ENCODE measurements at places on chromosomes 4 and X. TPM values are rescaled to one million over a fixed set of nuclear protein-coding genes. Genes with fewer than 3 reads are reported as not detected.

PDLIM5 gene
- total RNA-seq: 91.0 TPM

COX7B2 gene
- total RNA-seq: not detected

CTSO gene
- total RNA-seq: 4.9 TPM

ZNF595 gene
- 26.7 TPM for total RNA-seq

MAGEC2 gene
- total RNA-seq: not detected

PAGE2B gene
- not detected for total RNA-seq

ZIC3 gene
- total RNA-seq: 129 TPM

SLITRK4 gene
- 12.6 TPM for total RNA-seq

METTL14 gene
- total RNA-seq: 59.3 TPM

ODAPH gene
- total RNA-seq: not detected

ZDHHC9 gene
- total RNA-seq: 46.7 TPM

- no peak overlapping the region for H3K27ac ChIP-seq
- no peaks in the 10 kb centered on the region for H3K27me3 ChIP-seq
- peaks cover 11% of the 10 kb centered on the region for H3K36me3 ChIP-seq
- no peak overlapping the region for H3K4me3 ChIP-seq
- DNase-seq: no peak
Measured at GRCh38 chr4:119559044-119559647, 69.5 kb downstream of the PDE5A start.

DNA sequence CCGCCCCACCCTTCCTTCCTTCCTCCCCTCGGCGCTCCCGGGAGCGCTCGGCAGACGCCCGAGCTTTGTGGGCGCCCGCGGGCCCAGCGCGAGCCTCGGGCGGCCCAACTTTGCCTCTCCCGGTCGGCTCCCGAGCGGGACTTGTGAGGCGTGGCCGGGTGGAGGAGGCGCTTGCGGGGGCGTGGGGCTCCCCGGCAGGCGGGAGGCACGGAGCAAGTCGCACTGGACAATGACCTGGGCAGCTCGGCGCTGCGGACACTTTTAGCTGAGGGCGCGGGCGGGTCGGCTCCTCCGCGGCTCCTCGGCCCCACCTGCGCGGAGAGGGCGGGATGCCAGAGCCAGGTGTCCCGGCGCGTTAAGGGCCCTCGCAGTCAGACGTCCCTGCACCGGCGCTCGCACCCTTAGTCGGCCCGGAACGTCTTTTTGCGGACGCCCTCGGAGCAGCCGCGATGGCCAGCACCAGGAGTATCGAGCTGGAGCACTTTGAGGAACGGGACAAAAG lies 385 bp downstream of the DCLK2 start:
- DNase-seq: peak; percentile 81
- peaks cover 76% of the 10 kb centered on the region for H3K27me3 ChIP-seq
- H3K36me3 ChIP-seq: no peaks in the 10 kb centered on the region
- H3K4me1 ChIP-seq: no peaks in the 10 kb centered on the region
- H3K4me3 ChIP-seq: peak overlapping the region; percentile 72
- H3K27ac ChIP-seq: peak overlapping the region; percentile 10

DNA sequence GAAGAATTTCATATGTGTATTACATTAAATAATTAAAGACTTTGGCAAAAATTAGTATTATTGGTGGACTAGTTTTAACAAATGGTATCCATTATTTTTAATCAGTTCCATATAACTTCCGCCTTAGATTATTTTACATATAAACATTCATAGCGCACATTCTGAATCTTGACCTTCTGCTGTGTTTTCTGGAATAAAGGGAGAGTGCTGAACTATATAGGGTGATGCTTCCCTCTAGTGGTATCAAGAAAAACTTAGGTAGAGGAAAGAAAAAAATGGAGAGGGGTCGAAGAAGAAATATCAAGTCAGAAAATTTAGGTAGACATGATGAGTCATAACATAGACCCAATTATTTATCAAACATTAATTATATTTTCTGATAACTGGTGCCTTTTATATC lies 155.6 kb upstream of the PACRGL start:
- no peaks in the 10 kb centered on the region for H3K36me3 ChIP-seq
- DNase-seq: no peak
- H3K4me3 ChIP-seq: no peak overlapping the region
- H3K4me1 ChIP-seq: no peaks in the 10 kb centered on the region
- no peaks in the 10 kb centered on the region for H3K27me3 ChIP-seq
- H3K27ac ChIP-seq: no peak overlapping the region

GRCh38 chr4:3322059-3322550 lies 29.3 kb downstream of the RGS12 start:
- peak; percentile 45 for DNase-seq
- H3K36me3 ChIP-seq: peaks cover 10% of the 10 kb centered on the region
- H3K27ac ChIP-seq: peak overlapping the region; percentile 99

DNA sequence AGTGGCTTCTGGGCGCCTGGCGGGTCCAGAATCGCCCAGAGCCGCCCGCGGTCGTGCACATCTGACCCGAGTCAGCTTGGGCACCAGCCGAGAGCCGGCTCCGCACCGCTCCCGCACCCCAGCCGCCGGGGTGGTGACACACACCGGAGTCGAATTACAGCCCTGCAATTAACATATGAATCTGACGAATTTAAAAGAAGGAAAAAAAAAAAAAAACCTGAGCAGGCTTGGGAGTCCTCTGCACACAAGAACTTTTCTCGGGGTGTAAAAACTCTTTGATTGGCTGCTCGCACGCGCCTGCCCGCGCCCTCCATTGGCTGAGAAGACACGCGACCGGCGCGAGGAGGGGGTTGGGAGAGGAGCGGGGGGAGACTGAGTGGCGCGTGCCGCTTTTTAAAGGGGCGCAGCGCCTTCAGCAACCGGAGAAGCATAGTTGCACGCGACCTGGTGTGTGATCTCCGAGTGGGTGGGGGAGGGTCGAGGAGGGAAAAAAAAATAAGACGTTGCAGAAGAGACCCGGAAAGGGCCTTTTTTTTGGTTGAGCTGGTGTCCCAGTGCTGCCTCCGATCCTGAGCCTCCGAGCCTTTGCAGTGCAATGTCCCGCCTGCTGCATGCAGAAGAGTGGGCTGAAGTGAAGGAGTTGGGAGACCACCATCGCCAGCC lies at the start of gene ATOH1:
ATOH1 (plus strand) TSS at position 422 of the 663 bp plus-strand sequence; CDS start at position 596, 174 bp downstream.
- H3K27ac ChIP-seq: no peak within 1 kb of the TSS
- H3K36me3 ChIP-seq: no peaks in the 10 kb centered on the region
- H3K27me3 ChIP-seq: peaks cover 99% of the 10 kb centered on the region

DNA sequence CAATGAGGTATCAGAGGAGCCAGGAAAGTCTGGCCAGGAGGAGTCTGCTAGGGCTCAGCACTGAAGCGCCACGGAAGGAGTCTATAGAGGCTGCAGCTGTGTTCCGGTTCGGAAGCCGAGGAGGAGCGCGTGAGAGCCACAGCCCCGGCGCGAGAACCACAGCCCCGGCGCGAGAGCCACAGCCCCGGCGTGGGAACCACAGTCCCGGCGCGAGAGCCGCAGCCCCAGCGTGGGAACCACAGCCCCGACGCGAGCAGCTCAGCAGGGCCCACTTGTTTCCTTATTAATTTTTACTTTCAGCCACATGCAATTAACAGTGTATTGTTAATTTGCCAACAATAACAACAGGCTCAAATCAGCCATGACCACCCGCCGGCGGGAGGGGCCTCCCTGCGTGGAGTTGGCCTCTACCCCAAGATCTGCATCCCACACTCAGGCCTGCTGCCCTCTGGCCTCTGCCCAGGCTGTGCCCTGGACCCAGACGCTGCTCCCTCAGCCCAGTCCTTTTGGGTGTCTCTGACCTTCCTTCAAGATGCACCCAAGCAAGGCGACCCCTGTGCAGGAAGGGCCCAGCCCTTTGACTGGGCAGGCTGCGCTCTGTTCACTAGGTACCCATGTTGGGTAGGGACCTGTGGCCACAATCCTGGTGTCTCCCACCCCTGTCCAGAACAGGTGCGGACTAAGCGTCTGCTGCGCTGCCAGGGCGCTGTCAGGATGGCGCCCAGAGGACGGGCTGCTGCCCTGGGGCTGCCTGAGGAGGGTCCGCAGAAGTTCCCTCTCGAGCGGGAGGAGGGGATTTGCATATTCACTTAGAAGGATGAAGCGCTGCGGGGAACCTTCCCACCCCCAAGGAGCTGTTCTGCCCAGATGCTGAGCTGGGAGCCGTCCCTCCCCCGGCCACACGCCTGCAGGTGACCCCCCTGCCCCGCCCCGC lies 113.8 kb downstream of the ADRA2C start:
- no peak overlapping the region for H3K27ac ChIP-seq
- no peak for DNase-seq
- H3K36me3 ChIP-seq: no peaks in the 10 kb centered on the region
- peaks cover 10% of the 10 kb centered on the region for H3K27me3 ChIP-seq
- H3K4me3 ChIP-seq: no peak overlapping the region

DNA sequence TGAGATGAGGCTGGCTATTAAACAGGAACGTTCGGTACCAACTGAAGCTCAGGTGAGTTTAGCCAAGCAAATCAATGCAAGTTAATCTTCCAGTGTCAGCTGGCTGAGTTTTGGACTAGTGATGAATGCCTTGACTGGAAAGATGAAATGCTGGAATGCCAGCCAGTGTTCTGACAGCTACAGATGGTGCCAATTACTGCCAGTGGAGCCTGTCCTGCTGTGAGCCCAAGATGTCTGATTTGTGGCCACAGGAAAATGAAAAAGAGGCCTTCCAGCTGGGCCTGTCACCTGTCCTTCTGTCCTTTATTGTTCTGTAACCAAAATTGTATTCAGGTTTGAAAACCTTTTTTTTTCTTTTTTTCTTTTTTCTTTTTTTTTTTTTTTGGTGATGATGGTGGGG lies 223.1 kb downstream of the AFF2 start:
- no peak overlapping the region for H3K27ac ChIP-seq
- no peak for DNase-seq
- H3K4me3 ChIP-seq: no peak overlapping the region
- no peaks in the 10 kb centered on the region for H3K4me1 ChIP-seq
- H3K36me3 ChIP-seq: no peaks in the 10 kb centered on the region
- no peaks in the 10 kb centered on the region for H3K27me3 ChIP-seq

GRCh38 chr4:143241892-143242291 lies 57.2 kb downstream of the USP38 start:
- H3K27ac ChIP-seq: no peak overlapping the region
- H3K4me1 ChIP-seq: no peaks in the 10 kb centered on the region
- no peaks in the 10 kb centered on the region for H3K27me3 ChIP-seq
- no peaks in the 10 kb centered on the region for H3K36me3 ChIP-seq
- no peak overlapping the region for H3K4me3 ChIP-seq

- H3K4me3 ChIP-seq: no peak overlapping the region
- H3K4me1 ChIP-seq: no peaks in the 10 kb centered on the region
- no peak overlapping the region for H3K27ac ChIP-seq
- DNase-seq: no peak
- H3K36me3 ChIP-seq: peaks cover 67% of the 10 kb centered on the region
Measured at GRCh38 chr4:70818921-70819320, 20.8 kb downstream of the GRSF1 start.

DNA sequence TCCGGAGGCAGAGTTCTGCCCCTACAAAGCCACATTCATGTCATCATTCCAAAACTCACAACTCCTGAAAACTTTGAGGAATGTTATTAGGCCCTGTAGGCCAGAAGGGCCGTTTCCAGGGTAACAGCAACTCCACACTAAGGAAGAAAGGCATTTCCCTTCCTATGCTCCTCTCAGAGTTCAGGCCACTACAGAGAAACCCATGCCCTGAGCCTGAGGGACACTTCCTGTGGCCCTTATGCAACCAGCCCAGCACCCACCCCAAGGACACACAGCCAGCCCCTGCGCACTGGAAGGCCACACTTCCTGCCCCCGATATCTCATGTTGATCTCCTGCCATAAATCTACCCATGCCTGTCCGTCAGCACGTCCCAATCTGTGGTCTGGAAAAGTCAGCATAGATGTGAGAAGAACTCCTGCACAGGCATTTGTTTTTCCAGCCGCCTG lies 289.3 kb downstream of the BCOR start:
- no peak overlapping the region for H3K4me3 ChIP-seq
- H3K27me3 ChIP-seq: no peaks in the 10 kb centered on the region
- H3K4me1 ChIP-seq: no peaks in the 10 kb centered on the region
- H3K27ac ChIP-seq: peak overlapping the region; percentile 49
- H3K36me3 ChIP-seq: no peaks in the 10 kb centered on the region

- DNase-seq: no peak
- H3K27me3 ChIP-seq: no peaks in the 10 kb centered on the region
- no peak overlapping the region for H3K27ac ChIP-seq
- H3K4me1 ChIP-seq: peaks cover 6% of the 10 kb centered on the region
- no peak overlapping the region for H3K4me3 ChIP-seq
- H3K36me3 ChIP-seq: peaks cover 38% of the 10 kb centered on the region
Measured at GRCh38 chr4:4460759-4461158, 73.9 kb downstream of the NSG1 start.

DNA sequence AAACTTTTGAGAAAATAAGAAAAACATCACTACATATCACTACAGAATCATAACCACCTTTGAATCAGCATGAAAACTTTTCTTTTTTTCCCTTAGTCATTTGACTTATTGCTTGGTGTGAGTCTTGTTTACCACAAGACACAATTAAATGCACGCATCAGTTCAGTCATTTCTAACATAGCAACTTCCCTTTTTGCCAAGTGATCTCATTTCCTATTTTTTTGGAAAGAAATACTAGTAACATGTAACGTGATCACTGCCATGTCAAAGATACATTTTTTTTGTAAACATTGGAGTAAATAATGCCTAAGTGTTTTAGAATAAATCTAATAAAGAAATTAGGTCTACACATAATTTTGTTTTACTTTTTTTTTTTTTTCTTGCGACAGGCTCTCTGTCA lies 5.1 kb upstream of the CXCL8 start:
- H3K4me3 ChIP-seq: no peak overlapping the region
- no peaks in the 10 kb centered on the region for H3K27me3 ChIP-seq
- no peaks in the 10 kb centered on the region for H3K4me1 ChIP-seq
- no peaks in the 10 kb centered on the region for H3K36me3 ChIP-seq

DNA sequence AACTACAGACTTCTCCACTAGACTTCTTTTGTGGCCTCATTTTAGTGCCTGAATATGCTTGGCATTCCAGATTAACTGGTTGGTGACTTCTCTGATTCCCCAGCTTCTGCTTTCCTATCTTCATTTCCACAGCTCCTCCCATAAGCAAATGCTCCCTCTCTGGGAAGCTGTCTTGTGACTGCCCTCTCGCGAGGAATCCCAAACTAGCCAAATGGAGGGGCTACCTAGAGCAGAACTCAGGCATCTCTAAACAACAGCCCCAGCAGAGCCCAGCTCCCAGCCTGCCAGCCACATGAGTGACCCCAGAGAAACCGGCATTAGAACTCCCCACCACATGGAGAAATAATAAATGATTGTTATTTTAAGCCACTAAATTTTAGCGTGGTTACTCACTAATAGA lies 7.6 kb upstream of the VEGFD start:
- H3K36me3 ChIP-seq: no peaks in the 10 kb centered on the region
- peak; percentile 73 for DNase-seq
- no peak overlapping the region for H3K27ac ChIP-seq
- H3K27me3 ChIP-seq: no peaks in the 10 kb centered on the region
- no peaks in the 10 kb centered on the region for H3K4me1 ChIP-seq

- DNase-seq: no peak
- H3K4me3 ChIP-seq: no peak overlapping the region
- no peaks in the 10 kb centered on the region for H3K27me3 ChIP-seq
Measured at GRCh38 chrX:74080165-74080564, 223.8 kb upstream of the ZCCHC13 start.

GRCh38 chrX:130082244-130083106 lies 27.8 kb downstream of the ELF4 start:
- no peaks in the 10 kb centered on the region for H3K27me3 ChIP-seq
- no peak overlapping the region for H3K27ac ChIP-seq
- no peak overlapping the region for H3K4me3 ChIP-seq
- no peaks in the 10 kb centered on the region for H3K36me3 ChIP-seq
- no peaks in the 10 kb centered on the region for H3K4me1 ChIP-seq
- no peak for DNase-seq

Measured in endodermal cell (in vitro differentiated cells).